ENCODE measurements at places on chromosomes 6 and 20. TPM values are rescaled to one million over a fixed set of nuclear protein-coding genes. Genes with fewer than 3 reads are reported as not detected.
A peak's percentile ranks its signal among the peaks of the same experiment; 100 is the strongest.

Gene PIGT
- 71.5 TPM for total RNA-seq

Gene SIRPB1
- 0.93 TPM for total RNA-seq

Gene MOXD1
- total RNA-seq, result 110 TPM

DNA sequence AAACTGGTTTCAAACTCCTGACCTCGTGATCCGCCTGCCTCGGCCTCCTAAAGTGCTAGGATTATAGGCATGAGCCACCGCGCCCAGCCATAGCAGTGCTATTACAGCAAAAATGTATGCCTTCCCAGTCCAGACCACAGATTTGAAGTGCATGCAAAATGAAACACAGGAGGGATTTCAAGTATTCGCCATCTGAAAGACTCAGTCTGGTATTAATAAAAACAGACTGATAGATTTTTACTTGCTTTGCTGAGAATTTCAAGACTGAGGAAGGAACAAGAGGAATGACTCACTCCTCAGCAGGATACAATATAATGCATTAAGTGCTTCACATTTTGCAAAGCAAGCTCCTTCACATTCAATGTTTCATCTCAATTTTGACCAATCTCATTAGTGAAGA lies 134.9 kb downstream of the TMEM200A start:
- H3K4me3 ChIP-seq, result no peak overlapping the region
- H3K36me3 ChIP-seq, result no peaks in the 10 kb centered on the region
- DNase-seq, result no peak
- H3K27ac ChIP-seq, result no peak overlapping the region

DNA sequence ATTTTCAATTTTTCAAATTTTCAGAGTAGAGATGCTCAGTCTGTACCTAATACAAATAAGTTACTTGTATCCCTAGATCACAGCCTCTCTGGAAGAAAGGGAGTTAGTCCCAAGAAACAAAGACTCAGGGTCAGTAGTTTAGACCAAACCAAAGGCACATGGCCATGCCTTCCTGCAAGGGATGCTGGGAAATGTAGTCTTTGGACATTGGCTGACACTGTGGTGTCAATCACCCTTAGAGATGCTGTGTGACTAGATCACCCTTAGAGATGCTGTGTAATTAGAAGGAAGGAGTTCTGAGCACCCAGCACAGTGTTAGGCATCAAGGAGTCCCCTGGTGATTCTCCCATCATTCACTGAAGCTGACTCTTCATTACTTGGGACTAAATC lies 202.1 kb downstream of the NFATC2 start:
- no peaks in the 10 kb centered on the region for H3K27me3 ChIP-seq
- H3K36me3 ChIP-seq, result peaks cover 1% of the 10 kb centered on the region
- H3K27ac ChIP-seq, result no peak overlapping the region
- H3K4me3 ChIP-seq, result no peak overlapping the region

GRCh38 chr20:56626367-56627121 lies 2.6 kb upstream of the TFAP2C start:
- no peaks in the 10 kb centered on the region for H3K36me3 ChIP-seq
- no peak overlapping the region for H3K27ac ChIP-seq
- H3K4me3 ChIP-seq, result peak overlapping the region; percentile 60

DNA sequence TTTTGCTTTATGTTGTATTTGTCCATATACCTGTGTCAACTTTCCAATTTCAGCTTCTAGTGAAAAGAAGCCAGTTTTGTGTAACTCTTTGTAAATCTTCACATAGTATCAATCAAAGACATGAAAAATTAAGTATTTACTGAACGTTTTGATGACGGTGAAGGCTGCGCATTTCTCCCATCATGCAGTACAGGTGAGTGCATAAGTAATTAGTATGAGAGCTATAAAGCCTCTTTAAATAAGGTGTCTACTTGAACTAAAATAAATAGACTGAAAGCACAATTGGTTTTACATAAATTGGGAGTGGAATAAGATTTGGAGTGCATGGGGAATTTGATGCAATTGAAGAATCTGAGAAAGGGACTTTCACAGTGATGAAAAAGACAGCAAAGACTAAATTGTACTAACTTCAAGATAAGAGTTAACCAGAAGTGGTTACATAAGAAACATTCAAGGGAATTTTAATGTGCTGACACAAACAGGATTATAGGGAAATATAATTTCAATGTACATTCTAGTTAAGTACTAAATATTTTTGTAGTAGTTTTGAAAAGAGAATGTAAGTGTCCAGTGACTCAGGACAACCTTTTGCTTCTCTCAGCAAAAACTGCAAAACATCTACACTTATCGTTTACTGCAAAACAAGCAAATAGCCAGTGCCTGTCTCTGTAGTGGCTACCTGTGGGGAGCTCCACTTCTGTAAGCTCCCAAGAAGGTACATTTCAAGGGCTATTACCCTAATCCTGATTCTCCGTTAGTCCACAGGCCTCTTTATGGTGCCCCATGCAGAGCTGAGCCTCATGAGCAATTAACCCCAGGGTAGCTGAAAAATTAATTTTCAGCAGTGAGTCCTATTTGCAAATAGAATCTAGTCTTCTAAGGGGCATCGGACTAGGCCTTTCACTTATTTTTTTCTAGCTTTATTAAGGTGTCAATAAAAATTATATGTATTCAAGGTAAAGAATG lies 13.0 kb downstream of the TENT5A start:
- DNase-seq, result no peak
- H3K27me3 ChIP-seq, result no peaks in the 10 kb centered on the region
- H3K36me3 ChIP-seq, result peaks cover 4% of the 10 kb centered on the region
- H3K4me1 ChIP-seq, result no peaks in the 10 kb centered on the region

DNA sequence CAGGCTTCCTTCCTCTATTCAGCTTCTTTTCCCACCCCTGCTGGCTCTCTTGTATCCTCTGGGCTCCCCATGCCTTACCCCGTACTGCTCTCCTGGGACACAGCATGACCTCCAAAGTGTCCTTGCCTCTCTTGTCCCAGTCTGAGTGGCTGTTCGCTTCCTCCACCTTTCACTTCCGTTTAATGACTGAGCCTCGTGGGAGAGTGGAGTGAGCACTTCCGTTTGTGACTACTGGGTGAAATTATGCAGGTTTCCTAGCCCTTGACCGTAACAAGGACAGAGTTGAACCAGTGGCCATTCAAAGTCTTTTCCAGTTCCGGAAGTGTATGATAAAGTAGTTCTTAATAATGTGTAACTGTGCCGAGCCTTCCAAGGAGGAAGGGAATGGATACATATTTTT lies 109.2 kb downstream of the ARID1B start:
- DNase-seq, result no peak
- peaks cover 31% of the 10 kb centered on the region for H3K4me1 ChIP-seq
- H3K36me3 ChIP-seq, result no peaks in the 10 kb centered on the region
- H3K27ac ChIP-seq, result no peak overlapping the region
- H3K27me3 ChIP-seq, result no peaks in the 10 kb centered on the region

All from mesothelial cell of epicardium (in vitro differentiated cells).